ENCODE measurements at places on chromosomes 7 and 10.

DNA sequence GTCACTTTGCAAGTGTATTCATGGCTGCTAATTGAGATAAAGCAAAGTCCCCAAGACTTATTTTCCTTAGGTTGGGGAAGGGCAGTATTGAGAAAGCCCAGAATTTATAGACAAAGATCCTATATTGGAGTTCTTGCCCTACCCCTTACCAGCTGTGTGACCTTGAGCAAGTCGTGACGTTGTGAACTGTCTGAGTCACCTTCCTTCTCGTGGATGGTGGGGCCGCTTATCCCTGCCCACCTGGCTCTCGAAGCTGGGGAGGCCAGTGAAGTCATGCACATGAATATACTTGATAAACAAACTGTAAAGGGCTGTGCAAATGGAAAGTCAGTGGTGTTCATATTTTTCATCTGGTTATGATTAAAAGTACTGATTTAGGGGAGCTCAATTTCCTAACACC lies 127.4 kb downstream of the TACC2 start:
- DNase-seq = no peak

GRCh38 chr7:124390301-124390700 lies 357.4 kb upstream of the TMEM229A start:
- no peak for DNase-seq

GRCh38 chr7:11343818-11344413 lies 370.2 kb downstream of the PHF14 start:
- DNase-seq = no peak

- no peak for DNase-seq
Measured at GRCh38 chr7:117274951-117275350, 47.9 kb downstream of the WNT2 start.

- DNase-seq = no peak
Measured at GRCh38 chr10:34184939-34185386, 630.1 kb downstream of the PARD3 start.

- no peak for DNase-seq
Measured at GRCh38 chr7:81419731-81420130, 350.1 kb downstream of the HGF start.

Data from NK-92 treated with Interleukin-12 subunit alpha and Interleukin-12 subunit beta, amount 100 ng/mL, for 24 hours (cell line).